SK-N-SH treated with all-trans-retinoic acid at 6 μM for 48 hours (cell line): ENCODE measurements at places on chromosomes 12 and 14.

DNA sequence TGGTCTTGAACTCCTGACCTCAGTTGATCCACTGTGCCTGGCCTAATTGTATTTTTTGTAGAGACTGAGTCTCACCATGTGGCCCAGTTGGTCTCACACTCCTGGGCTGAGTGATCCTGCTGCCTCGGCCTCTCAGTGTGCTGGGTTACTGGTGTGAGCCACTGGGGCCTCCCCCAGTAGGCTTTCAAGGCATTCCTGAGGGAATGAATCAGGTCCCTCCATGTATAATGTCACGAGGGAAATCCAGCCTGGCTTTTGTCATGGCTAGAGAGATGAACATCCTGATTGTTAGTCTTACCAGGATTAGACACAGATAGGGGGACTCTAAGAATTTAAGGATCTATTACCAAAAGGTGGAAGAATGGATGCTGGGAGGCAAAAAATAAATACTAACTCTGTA, 51.9 kb downstream of the CPSF2 start:
- no peak for ATAC-seq

DNA sequence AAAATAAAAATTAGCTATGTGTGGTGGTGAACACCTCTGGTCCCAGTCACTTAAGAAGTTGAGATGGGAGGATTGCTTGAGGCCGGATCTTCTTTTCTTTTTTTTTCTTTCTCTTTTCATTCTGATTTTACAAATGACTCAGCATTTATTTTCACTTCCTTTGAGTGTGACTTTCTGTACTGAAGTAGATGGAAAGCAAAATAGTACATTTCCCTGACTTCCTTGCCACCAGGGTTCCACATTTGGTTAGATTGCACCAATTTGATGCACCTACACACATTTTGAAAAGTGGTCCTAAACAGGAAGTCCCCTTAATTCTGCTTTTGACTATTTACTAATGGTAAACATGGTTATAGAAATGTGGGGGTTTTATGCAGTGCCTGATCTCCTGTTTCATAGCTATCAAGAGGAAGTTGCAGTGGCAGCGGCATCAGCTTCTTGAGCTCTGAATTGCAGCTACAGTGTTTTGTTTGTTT, 13.0 kb upstream of the LEMD3 start:
- ATAC-seq, result no peak

- no peak for ATAC-seq
These were observed 92.4 kb downstream of the CIT start for GRCh38 chr12:119784673-119785072.

DNA sequence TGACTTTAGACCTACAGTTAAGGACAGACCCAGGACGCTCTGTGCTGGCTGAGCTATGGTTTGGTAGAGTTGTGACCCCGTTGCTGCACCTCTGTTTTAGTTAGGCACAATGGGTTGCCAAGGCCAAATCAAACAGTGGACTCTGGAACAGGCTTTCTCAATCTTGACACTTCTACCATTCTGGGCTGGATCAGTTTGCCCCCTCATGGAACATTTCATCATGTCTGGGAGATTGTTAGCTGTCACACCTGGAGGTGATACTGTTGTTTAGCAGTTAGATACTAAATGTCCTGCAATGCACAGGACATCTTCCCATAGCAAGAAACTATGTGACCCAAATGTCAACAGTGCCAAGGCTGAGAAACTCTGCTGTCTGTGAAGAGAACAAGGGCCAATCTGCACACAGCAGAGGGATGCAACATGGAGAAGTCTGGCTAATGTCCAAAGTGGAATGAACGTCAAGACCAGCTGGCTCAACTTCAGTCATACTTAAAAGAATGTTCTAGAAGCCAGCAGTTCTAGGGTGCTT, 65.6 kb upstream of the DICER1 start:
- ATAC-seq, result no peak

DNA sequence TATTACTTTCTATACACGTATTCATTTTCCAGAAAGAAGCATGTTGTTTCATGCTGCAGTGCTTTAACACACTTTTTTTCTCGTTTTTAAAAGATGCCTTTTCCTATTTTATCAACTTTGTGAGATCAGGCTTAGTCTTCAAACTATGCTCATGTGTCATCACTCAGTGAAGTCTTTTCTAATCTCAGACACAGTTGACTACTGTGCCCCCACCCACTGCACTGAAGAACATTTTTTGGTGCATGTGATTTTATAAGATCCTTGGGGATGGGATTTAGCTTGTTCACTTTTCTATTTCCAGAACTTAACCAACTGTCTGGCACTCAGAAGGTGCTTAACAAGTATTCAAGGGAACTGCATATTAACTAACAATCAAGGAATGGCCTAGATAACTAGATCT, 85.5 kb downstream of the CDK17 start:
- ATAC-seq, result no peak

- ATAC-seq, result no peak
These were observed 59.6 kb downstream of the ARL6IP4 start for GRCh38 chr12:123040106-123040505.

DNA sequence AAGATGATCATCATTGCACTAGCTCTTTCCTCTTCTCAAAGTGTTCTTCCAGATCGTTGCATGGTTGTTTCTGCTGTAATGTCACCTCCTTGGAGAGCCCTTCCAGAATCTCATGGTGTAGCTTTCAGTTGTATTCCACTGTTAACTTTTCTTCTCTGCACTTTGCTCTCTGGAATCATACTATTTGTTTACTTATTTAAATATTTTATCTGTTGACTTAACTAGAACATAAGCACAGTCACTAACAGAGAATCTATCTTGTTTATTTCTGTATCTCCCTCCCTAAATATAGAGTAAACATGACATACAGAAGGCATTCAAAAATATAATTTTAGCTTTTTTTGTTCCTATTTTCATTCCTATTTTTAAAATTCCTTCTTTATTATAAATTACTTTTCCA, 11.8 kb downstream of the LIN7A start:
- ATAC-seq, result no peak

GRCh38 chr12:47885012-47885501, 19.7 kb downstream of the VDR start:
- no peak for ATAC-seq
